ENCODE measurements at places on chromosomes 3 and 15.

GRCh38 chr15:51652084-51652668 lies 29.1 kb upstream of the SCG3 start:
- DNase-seq, result no peak

DNA sequence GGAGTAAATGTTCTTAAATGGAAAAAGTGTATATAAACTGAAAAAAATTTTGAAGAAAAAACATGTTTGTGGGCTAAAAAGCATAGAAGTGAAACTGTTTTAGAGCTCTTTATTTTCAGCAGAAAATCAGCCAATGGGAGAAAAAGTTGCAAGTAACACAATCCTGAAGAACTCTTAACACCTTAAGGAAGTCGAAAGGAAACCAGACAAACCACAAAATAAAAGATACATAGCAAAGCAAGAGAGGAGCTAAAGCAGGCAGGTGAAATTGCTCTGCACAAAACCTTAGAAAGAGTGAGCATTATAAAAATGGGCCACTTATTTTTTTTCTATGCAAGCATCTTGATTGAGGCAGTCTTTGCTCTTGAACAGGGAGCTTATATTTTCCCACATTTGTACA lies 300.5 kb downstream of the RAP2B start:
- no peak for DNase-seq

DNA sequence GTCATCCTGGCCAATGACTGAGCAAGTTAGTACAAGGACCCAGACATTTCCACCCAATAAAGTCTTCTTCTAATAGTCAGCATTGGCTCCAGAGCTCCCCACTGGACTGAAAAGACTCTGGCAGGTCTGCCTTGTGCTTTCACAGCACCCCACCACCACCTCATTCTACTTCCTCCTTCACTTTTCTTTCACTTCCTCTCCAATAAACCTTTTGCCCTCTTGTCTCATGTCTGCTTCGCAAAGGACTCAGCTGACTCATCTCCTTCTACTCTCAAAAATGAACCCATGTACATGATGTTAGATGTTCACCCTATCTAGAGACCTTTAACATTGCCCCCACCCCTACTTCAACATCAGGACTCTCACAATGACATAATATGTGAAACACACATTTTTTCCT lies 181.0 kb upstream of the PPP2R3A start:
- DNase-seq, result no peak

GRCh38 chr3:67495751-67496150 lies 158.7 kb downstream of the SUCLG2 start:
- DNase-seq, result no peak

GRCh38 chr3:8421267-8421666 lies 80.4 kb upstream of the LMCD1 start:
- DNase-seq, result peak; percentile 19

Data from EL (cell line).